ENCODE measurements at places on chromosomes 16 and 17.

DNA sequence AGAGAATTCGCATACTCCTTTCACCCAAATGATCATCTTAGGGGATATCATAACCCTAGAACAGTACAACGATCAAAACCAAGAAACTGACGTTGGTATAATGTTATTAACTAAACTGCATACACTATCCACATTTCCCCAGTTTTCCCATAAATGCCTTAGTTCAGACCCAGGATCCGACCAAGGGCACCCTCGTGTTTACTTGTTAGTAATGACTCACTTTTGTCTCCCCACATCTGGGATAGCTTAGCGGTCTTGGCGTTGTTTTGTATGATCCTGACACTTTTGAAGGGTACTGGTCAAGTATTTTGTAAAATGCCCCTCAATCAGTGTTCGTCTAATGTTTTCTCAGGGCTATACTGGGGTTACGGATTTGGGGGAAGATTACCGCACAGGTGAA, 8.0 kb downstream of the HS3ST3A1 start:
- no peak for DNase-seq

GRCh38 chr16:76511203-76511602, 234.0 kb downstream of the CNTNAP4 start:
- DNase-seq = no peak

GRCh38 chr17:34885076-34885475, 76.2 kb downstream of the CCT6B start:
- DNase-seq = no peak

DNA sequence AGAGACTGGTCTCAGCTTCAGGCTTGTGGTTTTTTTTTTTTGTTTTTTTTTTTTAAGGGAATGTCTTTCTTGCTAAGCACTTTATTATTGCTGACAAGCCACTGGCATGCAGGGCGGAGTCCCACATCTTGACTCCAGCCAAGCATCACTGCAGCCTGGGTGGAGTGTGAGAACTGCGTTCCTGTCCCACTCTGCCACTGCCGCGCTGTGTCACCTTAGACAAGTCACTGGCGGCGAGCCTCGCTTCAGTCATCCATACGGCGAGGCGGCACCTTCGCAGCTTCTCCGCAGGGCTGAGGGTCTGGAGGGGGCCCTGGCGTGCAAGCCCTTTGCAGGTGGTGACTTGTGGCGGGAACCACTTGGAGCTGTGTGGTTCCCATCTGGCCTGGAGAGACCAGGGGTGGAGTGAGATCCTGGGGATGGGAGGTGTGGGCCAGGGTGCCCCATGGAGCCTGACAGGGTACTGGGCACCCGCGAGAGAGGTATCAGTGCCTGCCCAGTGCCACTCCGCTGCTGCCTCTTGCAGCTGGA, 99.1 kb upstream of the CIBAR2 start:
- no peak for DNase-seq

DNA sequence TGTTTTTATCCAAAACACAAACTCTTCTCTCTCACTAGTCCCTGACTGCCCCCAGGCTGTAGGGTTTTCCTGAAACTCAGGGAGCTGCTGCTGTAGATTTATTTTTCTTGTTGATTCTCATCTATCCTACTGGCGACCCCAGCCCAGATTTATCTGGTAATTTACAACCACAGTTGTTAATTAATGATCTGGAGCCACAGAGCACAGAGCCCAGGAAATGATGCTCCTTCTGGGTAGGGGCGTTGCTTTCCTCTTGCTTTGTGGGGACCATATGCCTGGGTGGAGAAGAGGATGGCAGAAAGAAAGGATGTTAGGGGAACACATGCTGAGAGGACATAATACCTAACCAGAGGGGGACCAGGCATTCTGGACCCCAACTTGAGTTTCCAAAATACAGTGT, 7.4 kb upstream of the ETV4 start:
- no peak for DNase-seq

GRCh38 chr17:32954477-32954876, 26.5 kb downstream of the TMEM98 start:
- no peak for DNase-seq

DNA sequence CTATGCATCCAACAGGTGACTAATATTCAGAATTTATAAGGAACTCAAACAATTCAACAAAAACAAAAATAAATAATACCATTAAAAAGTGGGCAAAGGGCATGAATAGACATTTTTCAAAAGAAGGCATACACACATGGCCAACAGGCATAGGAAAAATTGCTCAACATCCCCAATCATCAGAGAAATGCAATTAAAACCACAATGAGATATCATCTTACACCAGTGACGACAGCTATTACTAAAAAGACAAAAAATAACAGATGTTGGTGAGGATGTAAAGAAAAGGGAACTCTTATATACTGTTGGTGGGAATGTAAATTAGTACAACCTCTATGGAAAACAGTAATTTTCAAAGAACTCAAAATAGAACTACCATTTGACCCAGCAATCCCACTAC, 250.4 kb upstream of the N4BP1 start:
- no peak for DNase-seq

DNA sequence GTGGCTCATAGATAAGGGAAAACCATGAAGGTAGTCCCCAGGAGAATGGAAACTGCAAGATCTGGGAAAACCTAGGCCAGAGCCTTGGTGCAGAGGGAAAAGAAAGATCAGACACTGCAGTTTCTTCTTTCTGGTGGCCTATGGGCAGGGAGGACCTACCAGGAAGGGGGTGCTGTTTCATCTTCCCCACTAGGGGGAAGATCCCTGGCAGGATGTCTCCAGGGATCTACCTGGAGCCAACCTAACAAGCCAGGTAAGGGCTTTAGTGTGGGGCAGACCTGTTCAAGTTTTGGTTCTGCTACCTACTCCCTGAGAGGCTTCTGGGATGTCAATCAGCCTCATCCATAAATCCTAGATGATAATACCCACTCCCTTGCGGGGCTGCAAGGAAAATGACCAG, 21.4 kb downstream of the TOM1L2 start:
- no peak for DNase-seq

- no peak for DNase-seq
These were observed 56.9 kb upstream of the RBFOX3 start for GRCh38 chr17:79667746-79668145.

GRCh38 chr17:6800422-6801027, 24.5 kb downstream of the FBXO39 start:
- DNase-seq = no peak

DNA sequence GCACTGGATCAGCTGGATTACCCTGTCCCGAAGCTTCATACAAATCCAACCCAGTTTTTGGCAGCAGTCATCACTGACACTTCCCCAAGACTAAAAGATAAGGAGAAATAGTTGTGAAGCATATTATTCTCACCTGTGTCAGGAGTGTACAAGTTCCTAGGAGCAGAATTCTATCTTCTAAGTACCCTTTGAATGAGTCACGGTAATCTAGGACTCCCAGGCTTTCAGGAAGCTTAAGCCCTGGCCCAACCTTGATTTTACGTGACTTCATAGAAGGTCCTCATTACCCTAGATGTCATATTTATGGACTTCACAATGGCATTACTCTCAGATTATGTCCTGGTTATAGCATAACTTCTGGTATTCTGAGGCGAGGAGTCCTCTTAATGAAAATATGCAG, 31.9 kb downstream of the CYB561 start:
- DNase-seq = no peak

DNA sequence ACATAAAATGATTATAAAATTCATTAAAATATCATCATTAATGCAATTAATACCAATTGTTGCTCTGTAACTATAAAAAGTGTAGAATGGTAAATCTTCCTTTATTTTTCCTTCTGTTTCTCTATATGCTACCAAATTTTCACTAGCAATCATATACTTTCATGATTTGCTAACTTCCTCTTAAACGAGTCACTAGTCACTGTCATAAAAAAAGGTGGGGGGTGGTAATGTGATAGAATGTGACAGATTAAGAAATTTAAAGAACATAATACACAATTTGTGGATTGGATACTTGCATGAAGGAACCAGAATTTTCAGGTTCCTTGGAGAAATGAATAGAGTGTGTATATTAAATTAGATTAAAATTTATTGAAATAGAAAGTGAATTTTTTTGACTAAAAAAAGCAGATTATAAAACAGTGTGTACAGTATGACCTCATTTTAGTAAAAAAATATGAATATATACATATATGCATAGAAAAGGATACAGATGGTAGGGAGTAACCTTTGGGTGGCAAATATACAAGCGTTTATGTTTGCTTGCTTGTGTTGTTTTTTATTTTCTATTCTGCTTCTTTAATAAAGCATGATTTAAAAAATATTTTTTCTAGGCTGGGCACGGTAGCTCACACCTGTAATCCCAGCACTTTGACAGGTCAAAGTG, 56.7 kb upstream of the C17orf78 start:
- no peak for DNase-seq

DNA sequence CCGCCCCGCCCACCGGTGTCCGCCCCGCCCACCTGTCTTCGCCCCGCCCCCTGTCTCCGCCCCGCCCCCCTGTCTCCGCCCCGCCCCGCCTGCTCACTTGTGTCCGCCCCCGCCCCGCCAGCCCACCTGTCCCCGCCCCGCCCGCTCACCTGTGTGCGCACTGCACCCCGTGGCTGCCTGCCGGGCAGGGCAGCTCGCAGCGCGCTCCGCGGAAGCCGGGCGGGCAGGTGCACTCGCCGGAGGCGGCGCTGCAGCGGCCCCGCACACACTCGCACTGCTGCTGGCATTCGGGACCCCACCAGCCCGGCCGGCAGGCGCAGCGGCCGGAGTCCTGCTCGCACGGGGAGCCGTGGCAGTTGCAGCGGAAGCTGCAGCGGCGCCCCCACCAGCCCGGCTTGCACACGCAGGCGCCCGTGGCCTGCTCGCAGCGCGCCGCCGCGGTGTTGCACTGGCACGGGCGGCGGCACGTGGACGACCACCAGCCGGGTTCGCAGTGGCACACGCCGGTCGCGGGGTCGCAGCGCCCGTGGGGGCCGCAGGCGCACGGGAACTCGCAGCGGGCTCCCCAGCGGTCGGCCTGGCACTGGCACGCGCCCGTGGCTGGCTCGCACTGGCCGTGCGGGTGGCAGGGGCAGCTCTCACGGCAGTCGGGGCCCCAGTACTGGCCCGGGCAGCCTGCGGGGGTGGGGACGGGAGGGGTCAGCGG, 2.1 kb downstream of the SCARF1 start:
- no peak for DNase-seq

- DNase-seq = no peak
These were observed 26.1 kb downstream of the MAP2K4 start for GRCh38 chr17:12046786-12047185.

GRCh38 chr16:87325423-87325858, 8.2 kb upstream of the C16orf95 start:
- DNase-seq = no peak

- DNase-seq = no peak
These were observed 78.5 kb downstream of the MRC2 start for GRCh38 chr17:62705778-62706597.

GRCh38 chr17:28386391-28386790, 14.9 kb downstream of the SARM1 start:
- no peak for DNase-seq

DNA sequence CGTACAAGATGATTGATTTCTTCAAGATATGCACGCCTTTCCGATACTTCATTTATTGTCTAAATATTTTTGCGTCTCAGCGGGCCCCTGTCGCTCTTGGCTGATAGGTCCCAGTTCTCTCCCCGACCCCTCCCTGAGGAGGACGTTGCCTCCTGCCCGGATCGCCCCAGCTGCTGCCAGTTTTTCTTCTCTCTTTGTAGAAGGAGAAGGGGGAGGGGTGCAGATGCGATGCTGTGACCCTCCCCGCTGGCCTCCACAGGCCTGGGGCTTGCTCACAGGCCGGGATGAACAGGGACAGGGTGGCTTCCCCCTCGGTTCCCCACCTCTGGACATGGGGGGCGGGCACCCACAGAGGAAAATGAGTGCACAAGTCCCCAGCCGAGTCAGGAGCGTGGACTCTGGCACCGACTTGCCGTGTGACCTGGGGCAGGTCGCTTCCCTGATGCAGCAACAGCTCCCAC, 53.6 kb upstream of the ZC3H18 start:
- no peak for DNase-seq

DNA sequence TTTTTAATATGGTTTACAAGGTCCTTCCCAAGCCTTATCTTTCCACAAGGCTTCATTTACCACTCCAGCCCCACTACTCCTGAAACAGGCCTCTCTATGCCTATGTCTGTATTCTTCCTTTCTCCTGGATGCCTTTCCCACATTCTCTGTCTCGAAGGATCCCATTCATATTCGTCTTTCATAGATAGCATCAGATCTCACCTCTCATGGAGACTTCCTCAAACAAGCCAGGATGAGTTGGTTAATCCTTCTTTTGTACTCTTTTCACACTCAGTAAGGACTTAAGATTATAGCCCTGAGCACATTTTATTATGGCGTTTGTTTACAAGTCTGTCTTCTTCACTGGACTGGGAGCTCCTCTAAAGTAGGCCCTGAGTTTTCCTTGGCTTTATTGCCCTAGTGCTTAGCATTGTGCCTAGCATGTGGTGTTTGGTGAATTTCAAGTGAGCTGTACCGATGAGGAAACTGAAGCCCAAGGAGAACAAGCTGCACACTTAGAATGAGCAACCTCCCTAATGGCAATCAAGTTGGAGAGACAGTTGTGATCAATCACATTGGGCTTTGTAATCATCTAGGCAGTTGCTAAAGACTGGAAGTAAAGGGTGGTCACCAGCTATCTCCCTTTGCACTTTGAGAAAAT, 10.0 kb upstream of the TBX4 start:
- no peak for DNase-seq

GRCh38 chr16:2833776-2834175, 3.7 kb downstream of the ZG16B start:
- no peak for DNase-seq

DNA sequence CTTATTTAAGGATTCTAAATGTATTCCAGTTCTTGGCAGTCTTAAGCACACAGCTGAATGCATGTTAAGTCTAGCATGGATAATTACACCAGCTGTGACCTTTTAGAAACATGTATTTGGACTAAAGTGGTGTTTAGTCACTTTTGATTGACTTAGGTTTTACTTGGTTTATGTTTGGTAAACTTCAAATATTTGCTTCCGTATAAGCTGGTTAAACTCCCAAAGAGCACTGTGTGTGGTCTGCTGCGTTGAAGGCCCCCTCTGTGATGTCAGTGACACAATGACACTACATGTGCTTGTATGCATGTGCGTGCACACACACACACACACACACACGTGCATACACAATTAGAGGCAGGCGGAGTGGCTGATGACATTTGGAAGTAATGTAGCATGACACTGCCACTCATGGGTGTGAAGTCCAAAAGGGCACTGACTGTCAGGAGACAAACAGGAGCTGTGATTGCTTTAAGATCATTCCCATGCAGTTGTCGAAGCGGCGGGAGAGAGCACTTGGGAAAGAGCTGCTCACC, 156.1 kb upstream of the CDH13 start:
- DNase-seq = no peak
